ENCODE measurements at places on chromosomes 16 and 17.

DNA sequence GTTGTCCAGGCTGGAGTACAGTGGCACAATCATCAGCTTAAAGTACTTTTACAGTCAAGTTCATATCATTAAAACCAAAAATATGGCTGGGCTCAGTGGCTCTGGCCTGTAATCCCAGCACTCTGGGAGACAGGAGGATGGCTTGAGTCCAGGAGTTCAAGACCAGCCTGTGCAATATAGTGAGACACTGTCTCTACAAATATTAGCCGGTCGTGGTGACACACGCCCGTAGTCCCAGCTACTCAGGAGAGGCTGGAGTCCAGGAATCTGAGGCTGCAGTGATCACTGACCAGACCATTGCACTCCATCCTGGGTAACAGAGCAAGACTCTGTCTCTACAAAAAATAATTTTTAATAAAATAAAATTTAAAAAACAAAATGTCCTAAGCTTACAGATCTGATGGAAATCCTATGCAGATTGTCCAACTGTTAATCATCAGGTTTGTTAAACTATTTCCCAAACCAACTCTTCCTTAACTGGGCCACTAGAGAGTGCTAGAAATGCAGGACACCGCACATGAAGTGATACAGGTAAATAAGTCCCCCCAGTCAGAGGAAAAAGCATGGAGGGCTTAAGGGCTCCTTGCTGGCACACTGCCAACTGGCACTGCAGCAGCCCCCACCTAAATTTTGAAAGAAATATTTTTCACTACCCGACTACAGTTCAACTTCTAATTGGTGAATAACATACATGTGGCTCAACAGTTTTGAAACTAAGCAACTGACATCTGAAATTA, 2.8 kb downstream of the USP22 start:
- peaks cover 6% of the 10 kb centered on the region for H3K4me1 ChIP-seq
- H3K4me3 ChIP-seq = peak overlapping the region; percentile 81
- no peaks in the 10 kb centered on the region for H3K27me3 ChIP-seq
- peaks cover 10% of the 10 kb centered on the region for H3K36me3 ChIP-seq

GRCh38 chr16:49734331-49734730, 121.6 kb downstream of the ZNF423 start:
- H3K27ac ChIP-seq = no peak overlapping the region
- H3K4me1 ChIP-seq = no peaks in the 10 kb centered on the region
- no peak for DNase-seq

DNA sequence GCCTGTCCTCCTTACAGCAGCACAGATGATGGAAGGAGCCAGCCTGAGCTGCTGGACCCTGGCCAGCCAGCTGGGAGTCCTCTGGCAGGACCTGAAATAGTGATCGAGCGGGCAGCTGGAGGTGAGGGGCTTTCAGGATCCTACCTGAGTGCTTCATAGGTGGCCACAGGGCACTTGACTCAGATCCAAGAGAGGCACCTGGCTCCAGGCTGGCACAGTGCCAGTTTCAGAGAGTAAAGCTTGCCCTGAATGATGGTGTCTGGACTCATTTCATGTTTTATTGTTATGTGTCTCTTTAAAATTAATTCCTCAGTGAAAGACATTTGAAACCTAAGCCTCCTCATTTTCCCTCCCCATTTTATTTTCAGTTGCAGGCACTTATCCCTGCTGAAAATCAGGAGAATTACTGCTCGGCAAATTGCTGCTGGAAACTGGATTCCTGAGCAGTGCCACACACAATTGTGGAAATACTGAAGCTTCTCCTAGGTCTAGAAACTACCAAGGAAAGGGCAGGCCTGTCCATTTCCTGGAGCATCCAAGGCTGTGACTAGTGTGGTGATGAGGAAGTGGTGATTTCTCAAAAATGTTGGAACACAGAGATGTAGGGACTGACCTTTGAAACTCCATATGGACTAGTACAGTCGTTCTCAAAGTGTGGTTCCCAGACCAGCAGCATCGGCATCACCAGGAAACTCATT, 16.1 kb upstream of the ADAMTS18 start:
- no peak overlapping the region for H3K27ac ChIP-seq
- peak; percentile 14 for DNase-seq
- H3K27me3 ChIP-seq = no peaks in the 10 kb centered on the region
- no peaks in the 10 kb centered on the region for H3K36me3 ChIP-seq
- no peak overlapping the region for H3K4me3 ChIP-seq

- H3K4me3 ChIP-seq = no peak overlapping the region
- H3K27ac ChIP-seq = no peak overlapping the region
- no peaks in the 10 kb centered on the region for H3K27me3 ChIP-seq
These were observed 38.9 kb downstream of the LGALS9 start for GRCh38 chr17:27669850-27670249.

DNA sequence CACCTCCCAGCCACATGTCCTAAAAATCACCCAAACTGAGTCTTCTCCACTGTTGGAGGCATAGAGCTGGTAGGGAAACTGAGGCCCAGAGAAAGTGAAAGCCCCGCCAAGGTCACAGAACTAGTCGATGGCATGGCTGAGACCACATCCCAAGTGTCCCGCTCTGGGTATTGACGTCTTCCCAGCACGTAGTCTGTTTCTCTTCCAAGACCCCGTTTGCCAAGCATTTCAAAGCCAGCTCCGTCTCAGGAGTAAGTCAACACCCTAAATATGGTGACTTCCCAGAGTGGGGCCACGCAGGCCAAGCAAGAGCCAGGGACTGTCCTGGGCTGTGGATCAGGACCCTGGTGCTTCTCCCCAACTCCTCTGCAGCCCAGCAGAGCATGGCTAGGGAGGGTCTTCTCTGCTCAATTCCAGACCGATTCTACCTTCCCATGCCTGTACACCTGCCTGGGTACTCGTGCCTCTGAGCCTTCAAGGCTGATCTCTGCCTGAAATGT, 19.7 kb downstream of the PITPNM3 start:
- H3K4me1 ChIP-seq = no peaks in the 10 kb centered on the region
- H3K4me3 ChIP-seq = no peak overlapping the region
- no peak overlapping the region for H3K27ac ChIP-seq
- H3K36me3 ChIP-seq = no peaks in the 10 kb centered on the region

DNA sequence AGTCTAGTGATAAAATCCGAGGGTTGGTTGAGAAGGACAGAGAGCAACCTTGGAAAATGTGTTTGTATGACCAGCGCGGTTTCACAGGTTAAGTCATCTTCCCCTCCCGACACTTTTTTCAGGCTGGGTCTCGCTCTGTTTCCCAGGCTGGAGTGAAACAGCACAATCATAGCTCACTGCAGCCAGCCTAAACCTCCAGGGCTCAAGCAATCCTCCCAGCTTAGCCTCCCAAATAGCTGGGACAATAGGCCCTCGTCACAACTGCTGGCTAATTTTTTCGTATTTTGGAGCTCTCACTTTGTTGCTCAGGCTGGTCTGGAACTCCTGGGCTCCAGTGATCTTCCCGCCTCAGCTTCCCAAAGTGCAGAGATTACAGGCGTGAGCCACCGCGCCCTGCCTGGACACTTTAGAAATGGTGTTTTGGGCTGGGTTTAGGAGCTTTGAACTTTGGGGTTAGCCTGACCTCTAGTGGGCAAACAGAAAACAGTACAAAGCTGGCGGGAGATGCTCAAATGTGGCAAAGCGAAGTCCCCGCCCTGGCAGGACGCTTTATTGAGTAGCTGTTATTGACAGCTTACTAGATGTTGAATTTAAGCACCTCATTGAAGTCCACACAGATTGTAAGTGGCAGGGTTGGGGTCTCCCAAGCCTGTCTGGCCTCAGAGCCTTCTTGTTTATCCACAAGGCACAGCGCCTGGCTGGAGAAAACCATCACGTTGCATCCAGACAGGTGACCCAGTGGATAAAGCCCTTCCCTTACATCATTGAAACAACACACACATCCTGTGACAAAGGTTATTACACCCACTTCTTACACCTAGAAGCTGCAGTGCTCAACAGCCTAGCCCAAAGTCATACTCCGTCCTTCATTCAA, 34.7 kb upstream of the RBBP6 start:
- H3K4me3 ChIP-seq = no peak overlapping the region
- no peaks in the 10 kb centered on the region for H3K36me3 ChIP-seq
- no peaks in the 10 kb centered on the region for H3K4me1 ChIP-seq
- no peak overlapping the region for H3K27ac ChIP-seq
- peaks cover 3% of the 10 kb centered on the region for H3K27me3 ChIP-seq
- DNase-seq = peak; percentile 30

GRCh38 chr16:2919511-2920255, 8.0 kb downstream of the FLYWCH1 start:
- H3K27me3 ChIP-seq = no peaks in the 10 kb centered on the region
- H3K4me3 ChIP-seq = no peak overlapping the region
- peak; percentile 39 for DNase-seq
- no peak overlapping the region for H3K27ac ChIP-seq
- H3K4me1 ChIP-seq = no peaks in the 10 kb centered on the region

DNA sequence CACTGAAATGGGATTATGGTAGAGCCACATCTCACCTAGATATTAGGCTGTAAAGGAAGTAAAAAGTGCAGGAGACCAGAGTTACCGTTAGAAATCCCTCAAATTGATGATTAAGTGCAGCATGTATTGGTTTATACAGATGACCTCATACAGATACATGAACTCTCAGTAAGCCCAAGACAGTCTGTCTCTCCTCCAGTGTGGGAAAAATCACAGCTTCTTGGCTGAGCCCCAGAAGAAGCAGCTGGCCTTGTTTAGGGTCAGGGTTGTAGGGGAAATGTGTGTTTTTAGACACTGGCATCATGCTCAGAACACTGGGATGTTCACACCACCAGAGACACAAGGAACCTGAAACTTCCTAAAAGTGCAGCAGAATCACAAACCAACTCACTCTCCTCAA, 135.9 kb downstream of the KATNIP start:
- H3K27ac ChIP-seq = no peak overlapping the region
- peaks cover 15% of the 10 kb centered on the region for H3K36me3 ChIP-seq

- H3K27me3 ChIP-seq = peaks cover 48% of the 10 kb centered on the region
- no peak for DNase-seq
- no peak overlapping the region for H3K4me3 ChIP-seq
- H3K27ac ChIP-seq = no peak overlapping the region
- H3K4me1 ChIP-seq = peaks cover 15% of the 10 kb centered on the region
These were observed 725 bp upstream of the CACNA1H start for GRCh38 chr16:1152123-1152638.

DNA sequence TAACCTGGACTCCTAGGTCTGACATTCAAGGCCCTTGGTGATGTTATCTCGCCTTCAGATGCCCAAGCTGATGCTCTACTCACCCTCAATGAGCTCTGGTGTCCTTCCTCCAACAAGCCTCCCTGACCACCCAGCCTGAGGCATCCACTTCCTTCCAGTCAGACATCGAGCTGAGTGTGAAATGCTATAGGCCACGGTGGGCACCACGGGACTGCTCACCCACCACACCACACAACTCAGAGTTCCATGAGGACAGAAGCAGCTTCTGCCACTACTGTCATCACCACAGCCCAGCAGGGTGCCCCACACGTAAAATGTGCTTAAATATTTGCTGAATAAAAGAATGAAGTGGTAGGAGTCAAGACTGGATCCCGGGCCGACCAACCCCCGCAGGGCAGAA, 12.0 kb downstream of the CREBBP start:
- H3K27me3 ChIP-seq = no peaks in the 10 kb centered on the region
- H3K27ac ChIP-seq = no peak overlapping the region
- H3K4me3 ChIP-seq = no peak overlapping the region
- DNase-seq = no peak
- peaks cover 5% of the 10 kb centered on the region for H3K36me3 ChIP-seq
- peaks cover under 1% of the 10 kb centered on the region for H3K4me1 ChIP-seq

GRCh38 chr17:28293994-28294393, 25.0 kb upstream of the TMEM97 start:
- no peak overlapping the region for H3K4me3 ChIP-seq
- no peak for DNase-seq
- H3K36me3 ChIP-seq = no peaks in the 10 kb centered on the region
- H3K27ac ChIP-seq = no peak overlapping the region
- no peaks in the 10 kb centered on the region for H3K4me1 ChIP-seq

- H3K27ac ChIP-seq = no peak overlapping the region
- H3K4me1 ChIP-seq = peaks cover 3% of the 10 kb centered on the region
- no peaks in the 10 kb centered on the region for H3K27me3 ChIP-seq
- H3K36me3 ChIP-seq = no peaks in the 10 kb centered on the region
- no peak overlapping the region for H3K4me3 ChIP-seq
- no peak for DNase-seq
These were observed 4.5 kb upstream of the DDX19B start for GRCh38 chr16:70294385-70295025.
